ENCODE measurements at places on chromosomes 16 and 17.

DNA sequence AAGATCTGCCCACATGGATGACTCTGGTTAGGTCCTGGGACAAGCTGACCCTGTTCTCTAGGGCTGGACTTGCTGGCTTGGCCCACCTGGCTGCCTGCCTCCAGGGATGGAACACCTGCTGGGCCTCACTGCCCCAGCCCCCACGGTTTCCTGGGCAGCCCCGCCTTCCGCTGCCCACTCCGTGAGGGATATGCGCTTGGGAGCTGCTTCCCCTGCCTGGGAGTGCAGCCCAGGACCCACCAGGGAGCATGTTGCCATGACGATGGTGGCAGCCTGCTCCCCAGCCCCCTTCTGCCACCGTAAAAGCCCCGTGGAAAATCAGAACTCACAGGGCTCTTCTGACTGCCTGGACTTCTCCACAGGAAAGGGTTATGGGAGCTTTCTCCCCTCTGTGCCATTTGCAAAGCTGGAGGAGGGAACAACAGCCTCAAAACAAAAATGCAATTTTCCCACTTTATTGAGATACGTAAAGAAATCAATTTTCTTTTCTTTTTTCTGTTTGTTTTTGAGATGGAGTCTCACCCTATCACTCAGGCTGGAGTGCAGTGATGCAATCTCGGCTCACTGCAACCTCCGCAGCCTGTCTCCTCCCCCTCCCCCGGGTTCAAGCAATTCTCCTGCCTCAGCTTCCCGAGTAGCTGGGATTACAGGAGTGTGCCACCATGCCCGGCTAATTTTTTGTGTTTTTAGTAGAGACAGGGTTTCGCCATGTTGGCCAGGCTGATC lies 18.0 kb upstream of the GAS7 start:
- DNase-seq, result no peak

- DNase-seq, result no peak
Measured at GRCh38 chr16:56513972-56514371, 5.9 kb downstream of the BBS2 start.

- DNase-seq, result no peak
Measured at GRCh38 chr17:66706851-66707450, 128.0 kb upstream of the CACNG5 start.

DNA sequence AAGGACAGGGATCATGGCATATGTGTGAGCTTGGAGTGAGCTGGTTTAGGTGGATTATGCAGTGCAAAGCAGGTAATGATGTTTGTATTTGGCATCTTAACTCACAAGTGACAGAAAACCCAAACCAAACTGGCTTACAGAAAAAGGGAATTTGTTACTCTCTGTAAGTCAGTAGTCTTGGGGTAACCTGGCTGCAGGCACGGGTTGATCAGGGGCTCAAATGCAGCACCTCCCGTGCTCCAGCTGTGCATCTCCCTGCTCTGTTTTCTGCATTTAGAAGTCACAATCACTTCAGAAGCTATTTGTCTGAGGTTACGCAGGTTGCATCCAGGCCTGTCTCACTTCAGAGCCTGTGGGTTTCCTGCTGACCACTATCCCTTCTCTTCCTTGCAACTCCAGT lies 354.3 kb downstream of the CPPED1 start:
- no peak for DNase-seq

GRCh38 chr16:20336955-20337354 lies 9.6 kb upstream of the GP2 start:
- DNase-seq, result no peak

DNA sequence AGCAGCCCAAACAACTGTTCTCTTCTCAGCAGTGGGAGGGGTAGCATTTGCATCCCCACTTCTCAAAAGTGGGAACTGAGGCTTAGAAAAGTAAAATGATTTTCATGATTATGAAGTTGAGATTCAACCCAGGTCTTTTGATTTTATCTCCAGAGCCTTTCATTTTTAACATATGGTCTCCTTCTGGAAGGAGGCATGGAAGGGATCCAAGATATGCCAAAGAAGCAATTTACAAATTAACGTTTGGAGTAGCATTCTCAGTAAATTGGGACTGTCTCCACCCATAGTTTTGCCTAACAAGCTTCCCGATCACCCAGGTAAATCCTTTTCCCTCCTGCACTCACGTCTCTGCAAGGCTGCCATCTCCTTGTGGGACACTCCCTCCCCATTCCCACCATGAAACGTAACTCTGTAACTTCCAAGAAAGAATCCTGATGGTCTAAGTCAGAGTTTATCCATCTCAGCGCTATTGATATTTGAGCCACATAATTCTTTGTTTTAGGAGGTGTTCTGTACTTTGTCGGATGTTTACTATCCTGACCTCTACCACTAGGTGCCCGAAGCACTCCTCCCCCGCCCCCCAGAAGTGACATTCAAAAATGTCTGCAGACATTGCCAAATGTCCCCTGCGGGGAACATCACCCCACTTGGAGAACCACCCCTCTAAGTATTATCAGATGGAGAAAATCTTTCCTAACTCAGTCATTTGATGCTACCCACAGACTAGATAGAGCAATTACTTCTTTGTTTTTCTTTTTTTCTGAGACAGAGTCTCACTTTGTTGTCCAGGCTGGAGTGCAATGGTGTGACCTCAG lies 32.9 kb upstream of the NFAT5 start:
- DNase-seq, result no peak

GRCh38 chr17:79034931-79035485 lies 11.0 kb downstream of the C1QTNF1 start:
- no peak for DNase-seq

- no peak for DNase-seq
Measured at GRCh38 chr17:10474536-10474935, 5.2 kb upstream of the MYH4 start.

- no peak for DNase-seq
Measured at GRCh38 chr16:31352376-31353115, 2.4 kb upstream of the ITGAX start.

DNA sequence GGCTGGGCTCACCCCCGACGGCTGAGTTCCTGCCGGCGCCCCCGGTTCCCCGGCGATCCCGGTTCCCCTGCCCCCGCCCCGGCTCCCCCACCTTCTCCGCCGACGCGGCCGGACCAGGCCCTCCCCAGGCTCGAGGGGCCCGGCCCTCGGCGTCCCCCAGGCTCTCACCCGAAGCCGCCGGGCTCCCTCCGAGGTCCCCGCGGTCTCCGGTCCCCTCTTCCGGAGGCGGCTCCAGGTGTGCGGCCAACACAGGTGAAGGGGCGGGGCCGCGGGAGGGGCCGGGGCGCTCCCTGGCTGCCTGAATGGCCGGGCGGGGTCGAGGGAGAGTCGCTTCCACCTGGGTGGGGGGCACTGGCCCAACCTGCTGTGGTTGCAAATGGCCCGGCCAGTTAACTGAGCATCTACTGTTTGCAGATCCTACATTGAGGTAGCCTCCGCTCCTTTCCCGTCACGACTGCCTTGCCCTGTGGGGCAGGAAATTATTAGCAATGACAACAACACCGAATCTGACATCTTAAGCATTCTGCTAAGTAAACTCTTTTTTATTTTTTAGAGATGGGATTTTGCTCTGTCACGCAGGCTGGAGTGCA lies at the start of gene BICDL2:
Gene BICDL2 (minus strand): TSS at position 219 of the 590 bp plus-strand sequence. CDS start 1,448 bp downstream, outside the sequence.
- DNase-seq, result no peak

DNA sequence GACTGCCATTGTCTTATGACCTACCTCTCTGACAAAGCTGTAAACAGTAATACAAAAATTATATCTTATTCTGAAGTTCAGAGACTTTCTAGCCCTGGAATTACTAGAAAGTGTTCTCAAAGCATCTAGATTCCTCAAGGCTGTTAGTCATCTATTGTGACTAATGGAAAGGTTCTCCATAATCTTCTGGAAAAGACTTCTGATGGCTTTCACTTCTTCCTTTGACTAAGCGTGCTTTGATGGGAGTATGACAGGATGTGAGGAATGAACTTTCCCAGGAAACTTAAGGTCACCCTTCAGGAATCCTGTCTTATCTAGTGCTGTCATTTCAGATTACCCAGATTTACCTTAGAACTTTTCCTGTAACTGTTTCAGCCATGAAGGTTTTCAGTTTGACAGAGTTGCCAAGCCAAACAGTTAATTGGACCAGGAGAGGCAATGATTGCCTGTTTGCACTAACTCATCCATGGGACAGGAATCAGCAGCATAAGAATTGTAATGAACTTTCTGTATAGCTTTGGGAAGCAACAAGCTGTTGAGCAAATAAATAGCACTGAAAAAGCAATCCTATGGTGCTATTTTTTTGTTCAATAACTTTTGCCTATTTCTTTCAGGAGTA lies 43.5 kb downstream of the AP2B1 start:
- peak; percentile 19 for DNase-seq

DNA sequence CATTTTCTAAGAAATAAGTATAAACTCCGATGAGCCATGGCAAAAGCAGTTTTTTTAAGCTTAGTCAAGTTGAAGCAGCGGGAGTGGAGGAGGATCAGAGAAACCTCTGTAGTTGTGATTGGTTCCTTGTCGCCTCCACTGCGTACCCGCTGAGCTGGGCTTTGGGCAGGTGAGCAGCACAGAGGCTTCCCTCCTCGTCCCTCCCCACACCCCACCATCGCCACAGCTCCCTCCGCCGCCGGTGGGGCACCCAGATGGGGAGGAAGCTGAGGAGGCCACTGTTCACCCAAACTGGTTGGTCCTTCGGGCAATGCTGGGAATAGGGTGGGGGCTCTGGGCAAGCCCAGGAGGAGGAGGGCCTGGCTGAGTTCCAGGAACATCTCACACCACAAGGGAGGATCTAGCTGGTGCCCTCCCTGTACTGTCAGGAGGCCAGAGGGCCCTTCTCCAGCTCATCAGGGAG lies 5.2 kb upstream of the MRPL38 start:
- no peak for DNase-seq

GRCh38 chr16:768428-768827 lies 7.9 kb downstream of the MSLN start:
- DNase-seq, result no peak

- DNase-seq, result no peak
Measured at GRCh38 chr17:39813631-39814030, 50.5 kb downstream of the IKZF3 start.

DNA sequence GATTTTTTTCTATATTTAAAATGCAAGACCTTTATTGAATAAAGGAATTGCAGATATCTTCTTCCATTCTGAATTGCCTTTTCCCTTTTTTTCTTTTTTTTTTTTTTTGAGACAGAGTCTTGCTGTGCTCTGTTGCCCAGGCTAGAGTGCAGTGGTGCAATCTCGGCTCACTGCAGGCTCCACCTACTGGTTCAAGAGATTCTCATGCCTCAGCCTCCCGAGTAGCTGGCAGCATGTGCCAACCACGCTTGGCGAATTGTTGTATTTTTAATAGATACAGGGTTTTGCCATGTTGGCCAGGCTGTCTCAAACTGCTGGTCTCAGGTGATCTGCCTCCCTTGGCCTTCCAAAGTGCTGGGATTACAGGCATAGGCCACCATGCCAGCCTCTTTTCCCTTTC lies 151.5 kb downstream of the CEP112 start:
- no peak for DNase-seq

DNA sequence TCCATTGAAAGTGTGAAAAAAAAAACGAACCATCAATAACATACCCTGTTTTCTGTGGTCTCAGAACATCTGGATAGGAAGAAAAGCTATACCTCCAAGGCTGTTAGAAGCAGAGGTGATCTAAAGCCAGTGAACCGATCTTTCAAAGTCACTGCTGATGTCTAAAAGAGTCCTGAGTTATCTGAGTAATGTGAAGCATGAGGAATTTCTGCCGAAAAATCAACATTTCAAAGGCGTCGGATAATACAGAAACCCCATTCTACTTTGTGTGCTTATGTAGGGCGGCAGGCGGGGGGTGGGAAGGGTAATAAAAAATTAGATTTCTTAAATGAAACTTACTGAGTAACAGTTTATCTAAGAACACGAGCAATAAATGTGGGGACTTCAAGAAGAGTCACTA lies 3.9 kb downstream of the XYLT1 start:
- DNase-seq, result no peak
